ENCODE measurements at places on chromosomes 1 and 21.

DNA sequence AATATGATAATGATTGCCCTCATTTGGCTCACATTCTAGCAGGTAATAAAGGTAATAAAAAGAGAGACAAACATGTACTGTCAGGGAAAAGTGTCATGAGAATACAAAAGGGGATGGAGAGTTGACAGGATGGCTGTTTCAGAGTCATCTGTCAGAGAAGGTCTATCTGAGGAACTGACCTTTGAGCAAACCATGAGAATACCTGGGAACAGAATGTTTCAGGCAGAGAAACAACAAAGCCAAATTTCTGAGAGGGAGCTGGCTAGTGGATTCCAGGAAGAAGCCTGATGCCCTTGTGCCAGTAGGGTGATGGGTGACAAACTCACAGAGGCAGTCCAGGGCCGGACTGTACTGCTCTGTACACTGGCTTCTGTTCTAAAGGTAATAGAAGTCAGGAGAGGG, 107.2 kb downstream of the C1orf21 start:
- no peak for DNase-seq

DNA sequence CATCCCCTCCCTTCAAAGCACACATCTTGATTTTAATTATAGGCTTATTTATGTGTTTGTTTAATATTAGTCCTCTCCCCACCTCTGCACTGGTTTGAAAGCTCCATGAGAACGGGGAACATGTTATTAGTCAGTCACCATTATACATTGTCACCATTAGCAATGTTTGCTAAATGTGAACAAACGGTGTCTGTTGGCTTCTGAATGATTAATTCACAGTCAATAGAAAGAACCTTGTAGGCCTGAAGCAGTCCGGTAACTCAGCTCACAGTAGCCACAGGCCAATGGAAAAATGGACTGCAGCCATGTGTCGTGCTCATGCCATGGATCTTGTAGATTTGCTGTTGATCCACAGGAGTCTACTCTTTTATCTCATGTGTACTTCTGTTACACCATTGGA, 49.7 kb upstream of the NHLH2 start:
- DNase-seq: no peak

DNA sequence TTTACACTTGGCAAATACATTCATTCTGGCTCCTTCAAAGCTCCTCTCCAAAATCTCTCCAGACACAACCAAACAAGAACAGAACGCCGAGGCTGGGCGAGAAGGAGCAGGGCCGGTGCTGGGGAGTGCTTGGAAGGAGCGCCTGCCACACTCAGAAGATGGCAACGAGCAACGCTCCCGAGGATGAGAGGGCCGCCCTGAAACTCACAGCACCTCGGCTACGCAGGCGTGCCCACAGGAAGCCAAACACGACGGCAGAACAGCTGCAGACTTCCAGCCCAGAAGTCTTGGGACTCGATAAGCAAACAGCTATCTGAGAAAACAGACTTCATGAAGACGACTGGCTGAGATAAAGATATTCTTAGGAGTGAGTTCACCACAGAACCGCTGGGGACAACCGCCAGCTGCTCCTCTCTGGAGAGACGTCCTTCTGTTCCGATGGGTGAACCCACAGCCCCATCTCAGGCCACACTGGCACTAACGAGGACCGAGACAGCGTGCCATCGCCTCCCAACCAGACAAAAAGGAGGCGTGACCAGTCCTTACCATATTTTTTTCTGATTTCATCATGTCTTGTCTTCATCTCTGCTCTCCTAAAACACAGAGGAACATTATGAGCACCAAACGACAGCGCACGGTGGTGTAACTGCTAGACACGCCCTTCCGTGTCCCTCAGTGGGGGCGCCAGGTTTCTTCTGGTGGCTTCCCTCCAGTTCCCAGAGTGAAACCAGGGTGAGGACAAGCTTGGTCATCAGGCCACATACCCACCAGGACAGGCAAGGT, 18.6 kb downstream of the PTTG1IP start:
- DNase-seq: no peak

DNA sequence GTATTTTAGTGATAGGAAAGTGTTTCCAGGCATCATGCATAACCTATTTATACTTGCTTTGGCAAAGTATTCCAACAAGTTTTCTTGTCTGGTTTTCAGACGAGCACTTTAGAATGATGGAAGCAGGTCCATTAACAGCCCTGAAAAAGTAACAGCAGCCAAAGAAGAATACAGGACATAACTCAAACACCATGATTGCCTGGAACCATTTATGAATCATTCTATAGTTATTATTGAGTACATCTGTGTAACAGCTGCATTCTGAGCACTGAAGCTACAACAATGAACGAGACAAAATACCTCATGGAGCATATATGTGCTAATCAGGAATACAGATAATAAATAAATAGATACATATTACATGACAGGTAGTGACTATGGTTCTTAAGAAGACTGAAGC, 12.6 kb downstream of the IL10RB start:
- DNase-seq: no peak

GRCh38 chr1:232166942-232167341, 463.0 kb downstream of the SIPA1L2 start:
- no peak for DNase-seq

GRCh38 chr21:43740497-43741156, 21.7 kb downstream of the PDXK start:
- peak; percentile 33 for DNase-seq

DNA sequence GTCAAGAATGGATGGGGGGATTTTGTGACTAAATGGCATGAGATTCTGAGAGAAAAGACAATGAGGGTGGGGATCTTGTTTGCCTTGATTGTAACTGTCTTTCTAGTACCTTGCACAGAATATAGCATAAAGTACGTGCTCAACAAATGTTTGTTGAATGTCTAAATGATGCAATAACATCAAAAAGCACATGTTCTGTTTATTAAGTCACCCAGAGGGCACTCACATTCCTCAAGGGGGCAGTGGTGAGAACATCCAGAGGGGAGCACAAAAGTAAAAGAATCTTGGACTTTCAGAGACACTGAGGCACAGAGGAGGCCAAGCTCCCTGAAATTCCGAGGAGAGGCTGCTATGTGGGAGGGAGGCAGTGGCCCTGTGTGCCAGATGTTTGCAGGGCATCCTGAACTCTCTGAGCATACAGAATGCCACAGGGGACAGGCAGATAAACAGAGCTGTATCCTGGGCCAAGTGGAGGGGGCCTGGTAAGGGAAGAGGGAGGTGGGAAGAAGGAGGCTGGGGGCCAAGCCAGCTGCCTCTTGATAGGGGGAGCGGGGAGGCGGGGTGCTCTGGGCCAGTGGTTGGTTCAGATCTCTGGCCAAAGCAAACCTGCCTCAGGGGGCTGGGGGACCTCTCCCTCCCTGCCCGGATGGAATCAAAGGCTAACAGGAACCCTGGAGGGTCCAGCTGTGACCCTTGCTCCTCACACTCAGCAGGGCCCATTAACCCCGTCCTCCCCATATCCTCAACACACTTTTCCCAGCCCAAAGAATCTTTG, 6.5 kb upstream of the ATP1A2 start:
- peak; percentile 70 for DNase-seq

GRCh38 chr1:19453741-19454201, 31.6 kb downstream of the CAPZB start:
- no peak for DNase-seq

DNA sequence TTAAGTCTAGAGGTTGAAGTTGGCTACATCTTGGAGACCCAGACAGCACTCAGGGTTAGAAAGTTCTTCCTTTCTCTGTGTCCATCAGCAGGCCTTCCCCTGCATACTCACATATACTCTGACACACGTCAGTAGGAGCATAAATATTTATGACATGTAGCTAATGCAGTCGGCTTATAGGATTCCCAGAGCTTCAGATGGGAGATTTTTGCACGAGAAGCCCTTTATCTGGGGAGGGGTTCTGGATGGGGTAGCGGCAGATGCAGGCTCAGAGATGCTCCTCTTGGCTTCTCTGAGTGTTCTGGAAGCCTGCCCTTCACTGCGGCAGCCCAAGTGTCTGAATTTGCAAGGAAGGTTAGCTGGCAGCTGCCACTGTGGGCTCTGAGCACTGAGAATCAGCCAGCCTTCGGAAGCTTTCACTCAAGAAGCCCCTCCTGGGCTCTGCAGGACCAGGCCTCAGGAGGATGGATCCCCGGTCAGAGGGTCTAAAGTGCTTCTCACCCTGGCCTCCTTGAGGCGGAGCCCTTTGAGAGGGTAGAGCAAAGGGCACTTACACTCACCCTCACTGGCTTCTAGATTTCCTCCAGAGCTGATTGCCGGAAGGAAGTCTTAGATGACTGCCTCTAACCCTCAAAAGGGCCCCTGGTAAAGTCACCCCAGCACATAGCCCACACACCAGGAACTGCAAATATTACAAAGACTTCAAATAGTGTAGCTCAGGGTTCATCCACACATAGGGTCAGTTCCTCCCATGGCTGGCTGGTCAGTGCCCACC, 68.1 kb upstream of the NFASC start:
- DNase-seq: no peak

- peak; percentile 77 for DNase-seq
Measured at GRCh38 chr1:22673486-22674409, 20.7 kb downstream of the C1QB start.

- no peak for DNase-seq
Measured at GRCh38 chr1:239155466-239156091, 230.8 kb upstream of the CHRM3 start.

- no peak for DNase-seq
Measured at GRCh38 chr1:224399887-224400286, 34.7 kb downstream of the WDR26 start.

- peak; percentile 35 for DNase-seq
Measured at GRCh38 chr1:196659471-196659870, 7.6 kb downstream of the CFH start.

GRCh38 chr21:17002594-17003257, 510.1 kb upstream of the CXADR start:
- no peak for DNase-seq

DNA sequence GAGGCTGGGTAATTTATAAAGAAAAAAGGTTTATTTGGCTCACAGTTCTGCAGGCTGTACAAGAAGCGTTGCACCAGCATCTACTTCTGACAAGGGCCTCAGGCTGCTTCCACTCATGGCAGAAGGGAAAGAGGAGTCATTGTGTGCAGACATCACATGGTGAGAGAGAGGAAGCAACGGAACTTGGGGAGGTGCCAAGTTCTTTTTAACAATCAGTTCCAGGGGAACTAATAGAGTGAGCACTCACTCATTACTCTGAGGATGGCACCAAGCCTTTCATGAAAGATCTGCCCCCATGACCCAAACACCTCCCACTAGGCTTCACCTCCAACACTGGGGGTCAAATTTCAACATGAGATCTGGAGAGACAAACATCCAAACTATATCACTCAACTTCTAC, 77.2 kb downstream of the DDAH1 start:
- no peak for DNase-seq

- DNase-seq: peak; percentile 13
Measured at GRCh38 chr1:115218034-115218405, 120.0 kb downstream of the NGF start.

- DNase-seq: no peak
Measured at GRCh38 chr1:21396516-21396915, 43.4 kb upstream of the NBPF3 start.

DNA sequence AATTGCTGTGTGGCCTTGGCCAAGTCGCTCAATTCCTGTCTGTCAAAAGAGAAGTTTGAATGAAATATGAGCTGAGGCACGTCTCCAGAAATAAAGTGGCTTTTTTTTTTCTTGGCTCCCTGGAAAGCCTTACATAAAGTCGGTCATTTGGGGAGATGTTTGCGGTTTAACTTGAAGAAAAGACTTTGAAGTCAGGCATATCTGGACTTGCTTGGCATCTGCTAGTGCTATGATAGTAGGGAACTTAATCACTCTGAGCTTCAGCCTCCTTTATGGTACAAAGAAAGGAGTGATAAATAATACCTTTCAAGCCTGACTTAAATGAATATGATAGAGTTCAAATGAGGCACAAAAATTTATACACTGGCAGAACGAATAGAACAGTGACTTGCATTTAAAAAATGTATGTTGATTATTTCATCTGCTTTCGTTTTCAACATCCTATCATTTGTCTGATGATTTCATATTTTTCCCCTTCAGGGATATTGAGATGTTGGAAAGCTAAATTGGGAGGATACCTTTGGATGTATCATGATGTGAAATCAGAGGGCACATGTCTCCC, 60.2 kb downstream of the FASLG start:
- DNase-seq: peak; percentile 37

GRCh38 chr21:45079351-45079750, 5.0 kb downstream of the ADARB1 start:
- DNase-seq: no peak

Measured in cardiac fibroblast (primary cell).